ENCODE measurements at places on chromosomes 11 and 22.

GRCh38 chr22:30943368-30943767, 25.2 kb downstream of the MORC2 start:
- peak; percentile 32 for DNase-seq

- DNase-seq = no peak
These were observed 1.4 kb downstream of the WT1 start for GRCh38 chr11:32433914-32434355.

DNA sequence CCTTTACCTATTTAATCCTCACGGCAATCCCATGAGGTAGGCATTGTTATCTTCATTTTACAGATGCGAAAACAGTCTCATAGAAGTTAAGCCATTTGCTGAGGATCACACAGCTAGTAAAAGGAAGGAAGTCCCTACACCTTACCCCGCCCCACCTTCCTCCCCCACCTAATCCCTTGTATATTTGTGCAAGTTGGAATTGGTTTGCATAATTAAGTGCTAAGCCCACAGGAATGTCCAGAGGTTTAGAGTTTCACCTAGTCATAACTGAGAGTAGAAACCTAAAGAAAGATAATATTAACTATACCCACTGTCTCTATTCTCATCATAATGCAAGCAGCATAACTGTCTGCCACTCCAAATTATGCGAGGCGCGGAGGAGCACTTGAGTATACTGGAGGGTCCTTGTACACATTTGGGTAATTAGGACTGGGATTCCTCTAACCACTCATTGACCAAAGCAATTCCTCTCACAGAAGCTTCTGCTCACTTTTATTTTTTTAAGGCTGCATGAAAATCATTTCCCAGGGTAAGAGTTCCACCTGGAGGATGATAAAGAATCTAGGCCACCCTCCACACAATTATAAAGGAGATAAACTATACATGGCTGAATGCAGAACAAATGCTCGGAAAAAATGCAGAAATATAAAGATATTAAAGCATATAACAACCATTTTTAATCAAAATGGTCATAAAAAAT, 199.9 kb downstream of the FAM181B start:
- DNase-seq = no peak

DNA sequence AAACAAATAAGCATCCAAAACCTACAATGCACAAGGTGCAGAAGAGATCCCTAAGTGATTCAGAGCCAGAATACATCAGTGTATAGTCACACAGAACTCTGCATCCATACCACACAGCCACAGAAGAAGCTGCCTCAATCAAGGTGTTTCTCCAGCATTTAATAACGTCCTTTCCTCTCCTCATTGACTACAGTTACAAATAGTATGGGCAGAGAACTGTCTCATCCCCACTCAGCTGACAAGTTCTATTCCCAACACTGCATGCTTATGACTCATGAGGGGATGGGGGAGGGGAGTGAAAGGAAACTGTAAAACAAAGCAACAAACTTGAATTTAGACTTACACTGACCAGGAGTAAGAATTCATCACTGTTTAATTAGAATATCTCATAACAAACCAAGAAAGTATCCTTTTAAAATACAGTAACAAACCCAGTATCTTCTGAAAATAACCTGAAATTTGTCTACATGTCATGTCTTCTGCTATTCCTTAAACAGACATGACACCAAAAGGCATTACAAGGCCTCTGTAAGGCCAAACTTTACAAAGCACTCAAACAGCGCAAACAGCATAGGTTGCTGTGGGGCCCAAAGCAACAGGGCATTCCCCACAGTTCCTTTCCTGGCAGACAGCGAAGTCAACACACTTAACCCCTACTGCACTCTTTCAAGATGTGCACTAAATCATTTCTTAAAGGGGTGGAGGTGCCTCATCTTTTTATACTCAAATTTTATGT, 29.3 kb downstream of the CELF1 start:
- DNase-seq = no peak

DNA sequence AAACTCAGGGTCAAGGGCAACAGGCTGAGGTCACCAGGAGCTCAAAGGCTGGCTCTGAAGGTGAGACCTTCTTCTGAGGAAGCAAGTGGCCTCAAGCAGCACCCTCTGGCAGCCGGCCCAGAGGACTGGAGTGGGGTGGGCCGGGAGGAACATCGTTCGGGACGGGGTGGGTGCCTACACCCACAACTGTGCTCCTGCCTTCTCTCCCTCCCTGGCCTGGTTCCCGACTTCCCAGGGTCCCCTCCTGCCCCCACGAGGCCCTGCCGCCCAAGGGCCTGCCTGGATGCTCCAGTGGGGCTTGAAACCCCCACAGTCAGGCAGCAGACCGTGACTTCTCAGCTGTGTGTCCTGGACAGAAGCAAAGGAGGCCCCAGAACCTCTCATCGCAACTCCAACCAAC, 195.7 kb downstream of the IGLL1 start:
- no peak for DNase-seq

DNA sequence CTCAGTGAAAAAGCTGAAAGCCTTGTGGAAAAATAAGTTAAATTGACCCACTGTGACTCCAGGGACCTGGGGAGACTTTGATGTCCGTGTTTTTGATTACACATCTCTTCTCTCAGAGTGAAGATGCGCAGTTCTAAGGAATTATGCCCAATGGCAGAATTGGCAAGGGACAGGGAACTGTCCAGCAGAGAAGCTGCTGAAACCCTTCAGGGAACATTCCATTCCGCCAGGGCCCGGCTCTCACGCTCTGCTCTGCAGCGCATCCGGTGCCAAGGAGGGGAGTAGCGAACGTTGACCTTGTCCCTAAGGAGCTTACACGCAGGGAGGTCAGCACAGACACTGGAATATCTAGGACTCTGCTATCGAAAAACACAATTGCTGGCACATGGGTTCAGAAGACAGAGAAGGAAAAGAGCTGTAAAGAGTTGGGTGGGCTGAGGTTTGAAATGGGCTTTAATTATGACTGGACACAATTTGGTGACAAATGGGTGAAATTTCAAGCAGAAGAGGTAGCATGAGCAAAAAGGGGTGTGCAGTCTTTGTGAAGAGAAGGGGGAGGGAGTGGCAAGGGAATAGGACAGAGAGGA, 64.5 kb upstream of the B3GAT1 start:
- DNase-seq = no peak

- no peak for DNase-seq
These were observed 570.1 kb downstream of the BRD1 start for GRCh38 chr22:49257551-49257961.

DNA sequence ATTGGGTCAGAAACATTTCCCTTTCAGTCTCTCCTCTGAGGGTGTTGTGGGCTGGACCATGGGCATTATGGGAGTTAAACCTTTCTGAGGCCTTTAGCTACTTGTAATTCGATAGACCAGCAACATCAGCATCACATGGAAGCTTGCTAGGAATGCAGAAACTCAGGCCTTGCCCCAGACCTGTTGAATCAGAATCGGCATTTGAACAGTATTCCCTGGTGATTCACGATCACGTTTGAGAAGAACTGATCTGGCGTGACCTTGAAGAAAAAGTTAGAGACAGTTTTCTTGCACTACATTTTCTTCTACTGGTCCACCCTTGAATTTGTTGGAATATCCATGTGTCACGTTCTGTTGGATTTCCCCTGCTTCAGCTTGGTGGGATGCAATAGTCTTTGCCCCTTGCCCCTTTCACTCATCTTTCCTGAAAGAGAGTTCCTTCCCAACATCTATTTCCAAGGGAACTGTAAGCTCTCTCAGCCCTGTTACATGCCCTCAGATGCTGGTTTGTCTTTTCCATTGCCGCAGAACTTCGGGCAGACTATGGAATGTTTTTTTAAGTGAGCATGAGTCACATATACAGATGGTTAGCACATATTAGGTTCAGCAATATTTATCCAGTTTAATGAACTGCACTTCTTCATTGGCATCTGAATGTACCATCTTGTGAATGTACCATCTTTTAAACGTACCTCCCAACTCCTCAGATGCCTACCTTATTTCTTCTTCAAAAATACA, 23.9 kb downstream of the EHF start:
- DNase-seq = no peak

DNA sequence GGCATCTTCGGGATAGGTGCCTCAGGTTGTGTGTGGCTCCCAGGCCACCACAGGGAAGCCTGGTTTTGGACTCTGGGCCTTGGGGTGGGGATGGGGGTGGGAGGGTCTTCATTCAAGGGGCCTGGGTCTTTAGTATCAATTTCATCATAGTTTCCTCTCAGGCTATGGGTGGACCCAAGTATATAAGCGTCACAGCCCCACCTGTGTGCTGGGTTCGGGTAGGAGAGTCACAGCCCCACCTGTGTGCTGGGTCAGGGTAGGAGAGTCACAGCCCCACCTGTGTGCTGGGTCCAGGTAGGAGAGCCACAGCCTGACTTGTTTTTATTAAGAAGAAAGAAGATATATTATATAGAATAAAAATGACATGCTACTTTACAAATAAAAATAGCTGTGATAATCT, 422.1 kb downstream of the BRD1 start:
- DNase-seq = no peak

- DNase-seq = no peak
These were observed 43.1 kb upstream of the MYH9 start for GRCh38 chr22:36430863-36431262.

GRCh38 chr11:121703201-121703600, 250.4 kb upstream of the SORL1-AS1 start:
- DNase-seq = no peak

DNA sequence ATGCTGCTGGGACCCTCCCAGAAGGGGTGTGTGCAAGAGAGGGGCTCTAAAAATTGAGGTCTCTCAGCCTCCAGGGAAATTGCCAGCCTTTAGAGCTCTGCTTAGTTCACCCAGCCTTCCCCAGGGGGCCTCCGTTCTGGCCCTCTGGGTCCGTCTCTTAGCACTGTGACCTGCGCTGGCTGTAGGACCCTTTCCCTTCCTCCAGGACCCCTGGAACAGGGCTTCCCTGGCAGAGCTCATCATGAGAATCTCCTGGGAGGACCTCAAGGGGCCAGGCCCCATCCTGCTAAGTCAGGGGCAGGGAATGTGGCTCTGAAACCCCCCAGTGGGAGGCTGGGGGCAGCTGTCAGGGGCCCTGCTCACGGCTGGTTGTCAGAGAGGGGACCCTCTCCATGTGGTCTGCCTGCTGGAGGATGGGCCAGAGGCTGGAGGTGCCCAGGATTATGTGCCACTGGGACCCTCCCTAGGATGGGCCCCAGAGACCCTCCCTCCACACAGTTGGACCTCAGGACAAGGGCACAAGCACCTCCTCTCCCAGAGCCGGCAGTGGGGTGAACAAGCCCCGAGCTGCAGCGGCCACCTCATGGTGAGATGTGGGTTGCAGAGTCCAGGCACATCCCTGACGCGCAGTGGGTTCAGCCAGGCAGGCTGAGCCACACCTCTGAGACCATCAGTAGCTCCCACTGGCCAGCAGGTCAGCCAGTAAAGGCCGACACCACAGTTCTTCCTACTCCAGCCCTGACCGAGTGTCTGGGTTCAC, 27.1 kb upstream of the GAL start:
- no peak for DNase-seq

- no peak for DNase-seq
These were observed 241.6 kb downstream of the DLG2 start for GRCh38 chr11:85385547-85385946.

DNA sequence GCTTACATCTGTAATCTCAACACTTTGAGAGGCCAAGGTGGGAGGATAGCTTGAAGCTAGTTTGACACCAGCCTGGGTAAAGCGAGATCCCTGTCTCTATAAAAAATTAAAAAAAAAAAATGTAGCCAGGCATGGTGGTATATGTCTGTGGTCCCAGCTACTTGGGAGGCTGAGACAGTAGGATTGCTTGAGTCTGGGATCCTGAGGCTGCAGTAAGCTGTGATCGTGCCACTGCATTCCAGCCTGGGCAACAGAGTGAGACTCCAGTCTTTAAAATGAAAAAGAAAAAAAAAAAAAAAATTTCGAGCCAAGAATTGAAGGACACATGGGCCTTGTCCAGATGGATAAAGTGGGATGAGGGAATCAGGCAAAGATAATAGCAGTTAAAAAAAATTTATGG, 62.5 kb downstream of the MTMR3 start:
- DNase-seq = no peak

Data from effector CD8-positive, alpha-beta T cell (primary cell).